ENCODE measurements at places on chromosomes 6 and 20.

DNA sequence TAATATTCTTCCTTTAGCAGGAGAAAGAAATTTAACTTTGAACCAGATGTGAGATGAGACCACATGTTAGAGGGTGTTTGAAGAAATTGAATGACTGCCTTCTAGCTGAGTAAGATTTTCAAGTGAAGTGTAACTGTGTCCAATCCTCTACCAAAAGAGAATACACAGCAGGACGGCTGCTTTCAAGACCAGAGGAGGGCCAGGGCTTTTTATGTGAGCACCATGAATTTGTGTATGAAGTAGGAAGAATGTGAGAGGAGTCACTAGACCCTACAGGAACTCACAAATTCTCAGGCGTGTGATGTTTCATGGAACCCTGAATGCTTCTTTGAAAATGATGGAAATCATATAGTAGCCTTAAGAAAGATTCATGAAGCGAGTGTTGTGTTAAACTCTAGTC lies 56.8 kb upstream of the SPACA1 start:
- DNase-seq: no peak

- DNase-seq: no peak
Observed at GRCh38 chr6:21037453-21037852, 503.2 kb downstream of the CDKAL1 start.

DNA sequence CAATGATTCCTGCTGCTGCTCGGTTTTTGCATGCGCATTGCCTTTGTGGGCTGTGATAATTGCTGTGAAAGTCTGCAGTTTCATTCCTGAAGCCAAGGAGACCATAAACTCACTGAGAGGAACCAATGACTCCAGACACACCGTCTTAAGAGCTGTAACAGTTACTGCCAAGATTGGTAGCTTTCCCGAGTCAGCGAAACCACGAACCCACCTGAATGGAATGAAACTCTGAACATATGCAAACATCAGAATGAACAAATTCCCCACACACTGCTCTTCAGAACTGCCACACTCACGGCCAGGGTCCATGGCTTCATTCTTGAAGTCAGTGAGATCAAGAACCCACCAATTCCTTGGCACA lies 37.7 kb downstream of the TRIM27 start:
- no peak for DNase-seq

DNA sequence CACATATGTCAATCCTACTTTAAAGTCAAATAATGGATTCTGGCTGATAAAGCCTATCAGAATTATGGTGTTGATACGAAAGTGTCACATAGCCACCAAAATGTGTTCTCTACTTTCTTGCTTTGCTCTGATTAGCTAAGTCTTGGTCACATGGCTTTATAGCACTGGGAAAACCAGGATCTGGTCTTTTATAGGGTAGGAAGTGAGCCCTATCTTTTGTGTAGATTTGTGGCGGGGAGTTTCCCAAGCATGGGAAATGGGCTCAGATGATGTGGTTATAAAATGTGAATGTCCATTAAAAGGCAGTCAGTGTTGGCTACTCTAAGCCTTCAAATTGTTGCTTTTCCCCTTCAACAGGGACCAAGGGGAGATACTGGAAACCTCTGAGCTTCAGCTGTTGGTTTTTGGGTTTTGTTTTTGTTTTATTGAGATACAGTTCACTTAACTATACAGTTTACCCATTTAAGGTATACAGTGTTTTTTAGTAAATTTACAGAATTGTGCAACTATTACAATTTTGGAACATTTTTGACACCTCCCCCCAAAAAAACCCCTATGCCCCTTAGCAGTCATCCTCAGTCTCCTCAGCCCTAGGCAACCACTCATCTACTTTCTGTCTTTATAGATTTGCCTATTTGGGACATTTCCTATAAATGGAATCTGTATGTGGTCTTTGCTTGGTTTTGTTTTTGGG lies 12.2 kb downstream of the RRP36 start:
- no peak for DNase-seq

GRCh38 chr6:14123386-14124111 lies 6.0 kb downstream of the CD83 start:
- DNase-seq: no peak

GRCh38 chr6:167547751-167548150 lies 222.9 kb downstream of the TTLL2 start:
- no peak for DNase-seq

DNA sequence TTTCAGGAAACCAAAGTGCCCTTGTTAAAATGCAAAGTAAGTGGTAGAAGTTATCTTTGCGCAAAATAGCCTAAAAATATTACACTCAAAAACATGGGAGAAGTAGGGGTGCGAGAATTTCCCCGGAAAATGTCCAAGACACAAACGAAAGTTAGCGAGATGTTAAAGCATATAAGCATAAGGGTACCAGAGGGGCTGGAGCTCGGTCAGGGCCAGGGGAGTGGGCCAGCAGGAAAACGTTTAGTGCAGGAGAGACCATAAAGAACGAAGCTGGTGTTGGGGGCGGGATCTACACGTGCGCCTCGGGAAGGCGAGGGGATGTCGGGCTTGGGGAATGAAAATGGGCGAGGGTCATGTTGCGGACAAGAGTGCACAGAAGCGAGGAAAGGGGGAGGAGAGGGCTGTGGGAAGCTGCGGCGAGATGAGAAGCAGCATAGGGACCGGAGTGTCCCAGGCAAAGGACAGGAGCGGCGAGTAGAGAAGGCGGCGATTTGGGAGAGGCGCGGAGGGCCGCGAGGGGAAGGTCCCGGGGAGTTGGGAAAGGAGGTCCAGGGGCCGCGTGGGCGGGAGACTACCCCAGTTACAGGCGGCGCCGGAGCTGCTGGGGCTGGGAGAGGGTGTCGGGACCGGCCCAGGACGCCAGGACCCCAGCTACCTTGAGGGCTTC lies 600 bp downstream of the XPO5 start:
- no peak for DNase-seq

GRCh38 chr6:44489910-44490604 lies 102.6 kb downstream of the CDC5L start:
- DNase-seq: no peak
